ENCODE measurements at places on chromosomes 13 and 19. TPM values are rescaled to one million over a fixed set of nuclear protein-coding genes. Genes with fewer than 3 reads are reported as not detected.

Gene IL17D
- 0.18 TPM for total RNA-seq

DNA sequence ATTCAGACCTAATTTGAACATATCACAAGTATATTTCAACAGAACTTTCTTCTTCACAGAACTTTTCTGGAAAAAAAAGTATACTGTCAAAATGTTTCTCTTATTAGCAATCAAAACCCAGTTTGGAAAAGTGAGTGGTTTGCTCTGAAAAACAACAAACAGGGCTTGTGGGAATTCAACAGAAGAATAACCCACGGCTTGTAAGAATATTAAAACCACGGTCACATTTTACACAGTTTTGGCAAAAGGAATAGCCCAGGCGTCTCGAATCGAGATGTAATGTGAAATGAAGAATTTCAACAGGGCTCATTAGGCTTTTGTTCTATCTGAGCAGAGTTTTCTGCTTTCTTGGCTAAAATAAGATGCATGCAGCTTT is 70.7 kb downstream of the COL4A2 start:
- H3K27ac ChIP-seq: no peak overlapping the region
- no peak for DNase-seq
- peaks cover 8% of the 10 kb centered on the region for H3K27me3 ChIP-seq
- no peaks in the 10 kb centered on the region for H3K36me3 ChIP-seq
- H3K4me1 ChIP-seq: no peaks in the 10 kb centered on the region
- H3K4me3 ChIP-seq: no peak overlapping the region

GRCh38 chr13:102793611-102794355 is 5.0 kb downstream of the POGLUT2 start:
- no peaks in the 10 kb centered on the region for H3K27me3 ChIP-seq
- H3K4me1 ChIP-seq: peaks cover 15% of the 10 kb centered on the region
- no peak for DNase-seq
- no peak overlapping the region for H3K27ac ChIP-seq
- H3K4me3 ChIP-seq: no peak overlapping the region
- H3K36me3 ChIP-seq: peaks cover 43% of the 10 kb centered on the region

- DNase-seq: no peak
- H3K4me1 ChIP-seq: no peaks in the 10 kb centered on the region
- no peaks in the 10 kb centered on the region for H3K27me3 ChIP-seq
- no peak overlapping the region for H3K4me3 ChIP-seq
Measured at GRCh38 chr19:15892012-15892411, 5.9 kb downstream of the CYP4F2 start.

GRCh38 chr13:112688560-112689302 is 1.1 kb upstream of the ATP11A start:
- H3K27me3 ChIP-seq: no peaks in the 10 kb centered on the region
- H3K4me1 ChIP-seq: peaks cover 42% of the 10 kb centered on the region
- DNase-seq: peak; percentile 55

Gene PLPPR3
- not detected for total RNA-seq

- H3K36me3 ChIP-seq: no peaks in the 10 kb centered on the region
- DNase-seq: no peak
- H3K27ac ChIP-seq: no peak overlapping the region
- no peaks in the 10 kb centered on the region for H3K4me1 ChIP-seq
- H3K4me3 ChIP-seq: no peak overlapping the region
Measured at GRCh38 chr13:40283666-40284065, 382.8 kb downstream of the FOXO1 start.

GRCh38 chr19:38227287-38228004 is 3.4 kb upstream of the DPF1 start:
- H3K27ac ChIP-seq: no peak overlapping the region
- no peaks in the 10 kb centered on the region for H3K36me3 ChIP-seq
- no peak for DNase-seq
- peaks cover 12% of the 10 kb centered on the region for H3K4me1 ChIP-seq
- H3K27me3 ChIP-seq: peaks cover 60% of the 10 kb centered on the region

Gene SULT2A1
- not detected for total RNA-seq

Gene ARGLU1
- 86.6 TPM for total RNA-seq

GRCh38 chr19:41937525-41938468 is 9.5 kb upstream of the ERFL start:
- DNase-seq: no peak
- peaks cover 41% of the 10 kb centered on the region for H3K4me1 ChIP-seq
- peaks cover 44% of the 10 kb centered on the region for H3K27me3 ChIP-seq
- no peak overlapping the region for H3K4me3 ChIP-seq
- H3K36me3 ChIP-seq: peaks cover 2% of the 10 kb centered on the region

Gene ZNF665
- 4.9 TPM for total RNA-seq

Gene SPACA4
- not detected for total RNA-seq

Gene RUVBL2
- total RNA-seq: 105 TPM

DNA sequence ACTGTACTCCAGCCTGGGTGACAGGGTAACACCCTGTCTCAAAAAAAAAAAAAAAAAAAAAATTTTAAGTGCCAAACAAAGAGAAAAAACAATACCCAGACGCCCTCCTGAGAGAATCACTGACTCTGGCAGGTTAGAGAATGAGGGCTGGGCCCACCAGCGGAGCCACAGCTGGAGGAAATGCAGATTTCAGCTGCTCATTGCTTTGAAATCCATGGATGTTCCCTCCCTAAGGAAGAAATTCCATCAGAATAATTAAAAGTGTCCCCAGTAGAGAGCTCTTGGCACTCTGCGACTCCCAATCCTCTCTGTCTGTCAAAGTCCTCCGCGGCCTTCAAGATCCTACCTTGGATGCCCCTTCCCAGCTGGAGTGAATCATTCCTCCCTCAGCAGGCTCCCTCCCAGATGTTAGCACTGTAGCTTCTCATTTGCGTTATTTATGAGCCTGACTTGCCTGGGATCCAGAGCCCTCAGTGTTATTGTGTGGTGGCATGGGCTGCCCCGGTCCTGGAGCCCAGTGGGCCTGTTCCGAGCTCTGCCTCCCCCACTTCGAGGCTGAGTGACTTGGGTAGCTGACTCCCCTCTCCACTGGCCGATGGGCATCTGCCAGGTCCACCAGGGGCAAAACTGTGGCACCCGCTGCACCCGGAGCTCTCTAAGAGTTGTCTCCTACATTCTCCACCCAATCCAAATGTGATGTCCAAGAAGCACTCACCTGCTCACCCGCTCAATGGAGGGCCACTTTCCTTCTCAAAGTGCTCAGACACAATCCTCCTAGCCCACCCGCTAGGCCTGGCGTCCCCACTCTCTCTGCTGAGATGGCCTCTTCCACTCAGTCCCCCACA is 47.0 kb downstream of the SERP2 start:
- no peaks in the 10 kb centered on the region for H3K36me3 ChIP-seq
- peaks cover 14% of the 10 kb centered on the region for H3K27me3 ChIP-seq
- no peak overlapping the region for H3K27ac ChIP-seq
- DNase-seq: no peak
- H3K4me1 ChIP-seq: no peaks in the 10 kb centered on the region

- no peaks in the 10 kb centered on the region for H3K27me3 ChIP-seq
- no peak overlapping the region for H3K4me3 ChIP-seq
- H3K27ac ChIP-seq: no peak overlapping the region
- no peak for DNase-seq
- H3K36me3 ChIP-seq: no peaks in the 10 kb centered on the region
- H3K4me1 ChIP-seq: no peaks in the 10 kb centered on the region
Measured at GRCh38 chr13:31242916-31243315, 43.1 kb downstream of the B3GLCT start.

- H3K27me3 ChIP-seq: no peaks in the 10 kb centered on the region
- H3K27ac ChIP-seq: no peak overlapping the region
- H3K4me3 ChIP-seq: no peak overlapping the region
- no peaks in the 10 kb centered on the region for H3K36me3 ChIP-seq
- no peaks in the 10 kb centered on the region for H3K4me1 ChIP-seq
Measured at GRCh38 chr13:22320991-22321390, 650.1 kb downstream of the FGF9 start.

- H3K36me3 ChIP-seq: peaks cover 18% of the 10 kb centered on the region
- H3K27me3 ChIP-seq: no peaks in the 10 kb centered on the region
- no peak within 1 kb of the TSS for H3K27ac ChIP-seq
Measured at GRCh38 chr19:38812841-38813320, at the start of gene LGALS4. LGALS4 (minus strand) TSS chr19:38812945; CDS start chr19:38812886, 59 bp downstream.

DNA sequence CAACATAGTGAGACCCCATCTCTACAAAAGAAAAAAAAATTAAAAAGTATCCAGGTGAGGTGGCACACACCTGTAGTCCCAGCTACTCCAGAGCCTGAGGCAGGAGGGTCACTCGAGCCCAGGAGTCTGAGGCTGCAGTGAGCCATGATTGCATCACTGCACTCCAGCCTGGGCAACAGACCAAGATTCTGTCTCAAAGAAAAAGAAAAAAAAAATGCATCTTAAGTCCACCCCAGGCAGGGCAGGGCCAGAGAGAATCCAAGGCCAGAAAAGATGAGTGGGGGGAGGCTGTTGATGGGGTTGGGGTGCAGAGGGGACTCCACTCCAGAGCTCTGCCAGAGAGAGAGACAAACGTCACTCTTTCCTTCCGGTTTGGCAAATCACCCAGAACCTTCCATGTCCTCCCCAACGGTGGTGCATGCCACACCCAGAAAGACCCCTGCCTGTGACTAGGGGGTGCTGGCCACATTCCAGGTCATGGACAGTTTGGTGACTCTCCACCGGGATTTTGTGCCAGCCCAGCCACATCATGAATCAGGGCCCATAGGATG is 431 bp downstream of the FUT3 start:
- no peaks in the 10 kb centered on the region for H3K36me3 ChIP-seq
- no peaks in the 10 kb centered on the region for H3K27me3 ChIP-seq
- peaks cover 6% of the 10 kb centered on the region for H3K4me1 ChIP-seq
- H3K4me3 ChIP-seq: no peak overlapping the region
- H3K27ac ChIP-seq: no peak overlapping the region
- DNase-seq: no peak

DNA sequence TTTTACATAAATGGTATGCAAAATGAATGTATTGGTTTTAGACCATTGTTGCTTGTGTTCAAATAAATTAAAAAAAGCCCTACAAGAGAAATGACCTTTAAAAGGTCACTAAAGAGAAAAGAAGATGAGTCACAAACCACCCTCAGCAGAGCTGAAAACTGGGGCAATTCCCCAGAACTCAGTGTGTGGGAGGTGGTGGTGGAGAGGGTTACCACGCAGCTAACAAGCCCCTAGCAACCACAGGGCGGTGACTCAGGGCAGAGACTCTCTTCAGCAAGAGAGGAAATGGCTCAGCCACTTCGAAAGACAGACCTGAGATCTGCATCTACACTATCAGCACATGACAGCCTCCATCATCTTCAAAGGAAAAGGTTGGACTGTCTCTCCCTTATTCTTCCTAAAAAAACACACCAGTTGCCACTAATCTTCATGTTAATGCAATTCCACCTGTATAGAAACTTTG is 29.4 kb upstream of the NDFIP2 start:
- peak overlapping the region; percentile 82 for H3K27ac ChIP-seq
- no peaks in the 10 kb centered on the region for H3K27me3 ChIP-seq
- peaks cover 62% of the 10 kb centered on the region for H3K4me1 ChIP-seq
- H3K4me3 ChIP-seq: peak overlapping the region; percentile 59
- peak; percentile 93 for DNase-seq
- H3K36me3 ChIP-seq: peaks cover 11% of the 10 kb centered on the region

Gene PRX
- total RNA-seq: 1.1 TPM

Gene MBD3L3
- not detected for total RNA-seq

- peak overlapping the region; percentile 9 for H3K27ac ChIP-seq
- H3K27me3 ChIP-seq: no peaks in the 10 kb centered on the region
- peaks cover 14% of the 10 kb centered on the region for H3K36me3 ChIP-seq
- H3K4me3 ChIP-seq: no peak overlapping the region
Measured at GRCh38 chr19:33132425-33132824, 511 bp downstream of the WDR88 start.

Measured in activated CD8-positive, alpha-beta T cell treated with anti-CD3 and anti-CD28 coated beads, Interleukin-2, amount 10 ng/mL, durations not matched to agents 7 days and 5 days (primary cell).